ENCODE measurements at places on chromosomes 16 and 17.

DNA sequence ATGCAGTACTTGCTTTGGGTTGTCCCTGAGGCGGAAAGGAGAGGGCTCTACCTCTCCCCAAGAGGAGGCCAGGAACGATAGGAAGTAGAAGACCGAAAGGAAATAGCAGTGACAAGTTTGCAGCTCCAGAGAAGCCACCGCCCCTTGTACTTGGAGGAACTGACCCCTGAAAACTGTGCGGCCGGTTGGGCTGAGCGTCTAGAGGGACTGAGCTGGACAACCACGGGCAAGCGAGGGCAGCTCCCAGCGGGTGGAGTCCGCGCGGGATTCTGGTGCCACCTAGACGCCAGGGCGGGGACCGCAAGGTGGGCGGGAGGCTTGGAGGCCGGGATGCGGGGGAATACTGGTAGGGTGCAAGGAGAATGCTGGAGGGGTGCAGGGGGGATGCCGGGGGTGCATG lies 1.3 kb upstream of the SLC6A4 start:
- peak; percentile 23 for DNase-seq

DNA sequence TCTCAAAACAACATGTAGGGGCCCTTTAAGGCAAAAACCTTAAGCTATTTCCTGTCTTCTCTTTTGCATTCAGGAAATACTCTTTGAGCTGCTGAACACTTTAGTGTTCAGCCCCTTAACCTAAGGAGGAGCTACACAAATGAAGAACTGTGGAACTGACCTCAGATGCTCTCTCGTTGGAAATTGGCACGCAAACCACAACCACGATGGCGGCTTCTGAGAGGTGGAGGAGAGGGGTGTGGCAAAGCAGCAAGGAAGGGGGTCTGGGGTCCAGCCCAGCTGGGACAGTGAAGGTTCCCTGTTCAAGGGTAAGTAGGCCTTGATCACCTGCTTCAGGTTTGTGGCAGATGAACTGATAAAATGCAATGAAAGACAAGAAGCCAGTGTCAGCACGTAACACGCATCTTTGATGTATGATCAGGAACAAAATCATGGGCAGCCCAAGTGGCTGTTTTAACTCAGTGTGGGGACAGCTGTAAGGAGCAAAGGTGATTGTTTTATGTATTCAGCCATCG lies 291.6 kb upstream of the TNRC6C start:
- DNase-seq, result no peak

- DNase-seq, result no peak
Measured at GRCh38 chr16:15477802-15478201, 43.4 kb downstream of the BMERB1 start.

- DNase-seq, result no peak
Measured at GRCh38 chr16:15855704-15856003, 1.2 kb downstream of the MYH11 start.

DNA sequence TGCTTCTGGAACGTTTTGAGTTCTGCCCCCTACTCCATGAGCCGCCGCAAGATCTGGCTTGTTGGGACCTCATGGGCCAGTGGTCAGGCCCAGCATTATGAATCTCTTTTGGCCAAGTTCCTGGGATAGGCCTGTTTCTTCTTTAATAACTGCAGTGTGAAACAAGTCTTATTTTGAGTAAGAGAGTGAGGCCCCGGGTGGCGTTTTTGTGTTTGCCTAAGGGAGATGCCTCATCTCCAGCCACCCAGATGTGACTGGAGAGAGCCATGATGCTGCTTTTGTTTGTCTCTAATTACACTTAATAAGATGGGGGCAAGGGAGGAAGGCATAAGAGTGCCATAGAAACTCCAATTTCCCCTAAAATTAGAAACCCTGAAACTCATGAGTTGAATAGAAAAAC lies 39.8 kb downstream of the KSR1 start:
- DNase-seq, result no peak

- no peak for DNase-seq
Measured at GRCh38 chr17:18115517-18115916, 7.0 kb downstream of the MYO15A start.

GRCh38 chr16:28167221-28167620 lies 44.5 kb downstream of the XPO6 start:
- DNase-seq, result no peak

DNA sequence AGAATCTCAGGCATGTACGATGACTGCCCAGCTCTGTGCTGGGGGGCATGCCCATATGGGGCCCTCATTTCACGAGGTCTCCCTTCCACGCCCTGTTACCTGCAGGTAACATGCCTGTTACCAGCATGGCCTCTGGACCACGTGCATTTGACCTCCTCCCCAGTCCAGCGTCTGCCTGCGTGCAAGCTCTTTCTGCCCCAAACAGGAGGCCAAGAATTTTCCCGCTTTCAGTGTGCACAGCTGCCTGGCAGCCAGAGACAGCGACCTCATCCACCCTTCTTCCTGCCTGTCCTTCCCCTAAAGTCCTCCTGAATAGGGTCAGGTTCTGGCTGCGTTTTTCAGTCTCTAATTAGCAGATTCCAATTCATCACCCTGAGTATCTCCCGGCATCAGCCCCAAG lies 306.5 kb upstream of the ZFHX3 start:
- no peak for DNase-seq

DNA sequence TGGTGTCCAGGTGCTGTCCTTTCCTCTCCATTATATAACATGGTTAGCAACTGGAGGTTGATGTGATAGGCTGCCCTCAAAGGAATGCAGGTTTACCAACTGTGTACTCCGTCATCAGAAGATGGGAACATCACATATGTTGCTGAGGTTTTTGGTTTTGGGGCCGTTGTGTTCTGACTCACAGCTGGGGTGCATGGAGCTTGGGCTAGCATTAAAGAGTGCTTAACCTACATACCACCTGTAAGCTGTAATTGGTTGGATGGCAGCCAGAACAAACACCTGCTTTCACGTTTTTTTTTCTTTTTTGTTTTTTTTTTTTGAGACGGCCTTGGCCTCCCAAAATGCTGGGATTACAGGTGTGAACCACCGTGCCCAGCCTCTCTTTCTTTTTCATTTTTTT lies 20.9 kb downstream of the TMEM11 start:
- no peak for DNase-seq

- peak; percentile 49 for DNase-seq
Measured at GRCh38 chr17:61404913-61405685, 5.5 kb downstream of the TBX2 start.

- peak; percentile 19 for DNase-seq
Measured at GRCh38 chr16:1346422-1347285, 5.0 kb downstream of the TSR3 start.

DNA sequence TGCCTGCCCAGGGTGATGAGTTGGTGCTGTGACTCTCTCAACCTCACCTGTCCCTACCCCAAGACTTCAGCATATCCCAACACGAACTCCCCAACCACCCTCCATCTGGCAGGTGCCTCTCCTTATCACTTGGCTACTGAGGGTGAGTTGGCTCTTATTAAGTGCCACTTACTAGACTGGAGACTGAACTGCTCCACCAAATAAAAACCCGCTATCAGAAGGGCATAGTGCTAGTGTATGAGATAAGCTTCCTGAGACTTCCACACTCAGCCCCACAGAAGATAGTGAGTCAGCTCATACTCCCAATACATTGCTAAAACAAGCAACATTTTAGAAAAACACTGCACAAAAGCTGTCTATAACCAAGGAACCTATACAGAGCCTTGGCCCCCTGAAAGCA lies 16.0 kb upstream of the CCL18 start:
- no peak for DNase-seq

DNA sequence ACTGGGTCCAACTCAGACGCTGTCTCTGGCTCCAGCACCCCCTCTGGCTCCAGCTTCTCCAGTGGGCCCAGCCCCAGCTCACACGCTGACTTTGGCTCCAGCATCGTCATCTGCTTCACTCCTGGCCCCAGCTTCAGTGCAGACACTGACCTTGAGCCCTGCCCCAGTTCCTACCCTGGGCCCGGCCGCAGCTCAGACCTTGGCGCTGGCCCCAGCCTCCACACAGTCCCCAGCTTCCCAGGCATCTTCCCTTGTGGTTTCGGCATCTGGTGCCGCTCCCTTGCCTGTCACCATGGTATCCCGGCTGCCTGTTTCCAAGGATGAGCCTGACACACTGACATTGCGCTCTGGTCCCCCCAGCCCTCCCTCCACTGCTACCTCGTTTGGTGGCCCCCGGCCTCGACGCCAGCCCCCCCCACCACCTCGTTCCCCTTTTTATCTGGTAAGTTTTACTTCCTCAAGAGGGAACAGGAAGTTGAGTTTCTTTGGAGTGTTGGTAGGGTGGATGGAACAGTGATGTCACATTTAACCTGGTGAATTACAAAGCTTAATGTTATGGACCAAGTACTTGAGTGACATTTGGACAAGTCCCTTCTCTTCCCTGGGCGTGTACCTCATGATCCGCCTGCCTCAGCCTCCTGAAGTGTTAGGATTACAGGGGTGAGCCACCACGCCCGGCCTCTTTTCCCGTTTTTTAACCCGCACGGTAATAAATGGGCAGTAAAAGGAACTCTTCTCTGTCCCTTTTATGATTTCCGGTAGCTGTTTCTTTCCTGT lies 23.4 kb upstream of the PHKG2 start:
- DNase-seq, result no peak

DNA sequence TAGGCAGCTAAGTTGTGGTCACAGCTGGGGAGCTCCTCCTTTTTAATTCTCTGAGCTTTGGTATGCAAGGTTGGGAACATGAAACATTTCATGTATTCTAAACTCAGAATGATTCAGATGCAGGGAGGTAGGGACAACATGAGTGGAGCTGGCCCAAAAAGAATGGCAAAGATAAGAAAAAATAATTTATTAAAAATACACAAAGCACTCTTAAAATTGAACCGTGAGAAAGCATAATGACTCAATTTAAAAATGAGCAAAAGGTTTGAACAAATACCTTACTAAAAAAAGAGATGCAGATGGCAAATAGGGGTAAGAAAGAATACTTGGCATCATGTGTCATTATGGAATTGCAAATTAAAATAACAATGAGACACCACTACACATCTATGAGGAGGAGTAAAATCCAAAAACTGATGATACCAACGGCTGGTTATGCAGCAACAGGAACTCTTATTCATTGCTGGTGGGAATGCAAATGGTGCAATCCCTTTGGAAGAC lies 175.6 kb upstream of the IRX3 start:
- peak; percentile 48 for DNase-seq

- peak; percentile 27 for DNase-seq
Measured at GRCh38 chr16:77599793-77600415, 122.4 kb upstream of the NUDT7 start.

DNA sequence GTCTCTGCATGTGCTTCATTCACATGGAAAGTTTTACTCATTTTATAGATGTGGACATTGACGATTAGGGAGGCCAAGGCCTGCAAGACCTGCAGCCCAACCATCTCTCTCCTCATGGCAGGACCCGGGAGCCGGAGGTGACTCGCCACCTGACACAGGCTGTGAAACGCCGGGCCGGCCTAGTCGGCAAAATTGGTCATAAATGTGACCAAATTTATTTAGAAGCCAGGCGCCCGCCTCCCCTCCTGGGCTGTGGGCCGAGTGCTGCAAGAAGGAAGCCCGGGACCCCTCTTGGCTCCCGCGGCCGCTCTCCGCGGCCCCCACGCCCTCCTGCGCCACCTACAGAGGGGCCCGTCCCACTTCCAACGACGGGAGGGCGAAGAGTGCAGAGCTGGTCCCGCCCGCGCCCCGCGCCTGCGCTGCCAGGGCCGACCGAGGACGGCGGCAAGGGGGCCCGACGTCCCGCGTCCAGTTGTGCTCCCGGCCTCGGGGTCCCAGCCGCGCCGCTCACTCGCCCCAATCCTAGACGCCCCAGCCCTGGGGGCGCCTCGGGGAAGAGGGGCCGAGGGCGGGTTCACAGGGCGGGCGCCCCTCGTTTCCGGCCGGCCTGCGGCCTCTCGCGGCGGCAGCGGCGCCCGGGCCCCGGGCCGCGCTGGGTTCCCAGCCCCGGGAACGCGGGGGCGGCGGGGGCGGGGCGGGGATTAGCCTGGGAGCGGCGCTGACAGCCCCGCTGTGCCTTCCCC lies 47.5 kb downstream of the WNT3 start:
- DNase-seq, result peak; percentile 79

DNA sequence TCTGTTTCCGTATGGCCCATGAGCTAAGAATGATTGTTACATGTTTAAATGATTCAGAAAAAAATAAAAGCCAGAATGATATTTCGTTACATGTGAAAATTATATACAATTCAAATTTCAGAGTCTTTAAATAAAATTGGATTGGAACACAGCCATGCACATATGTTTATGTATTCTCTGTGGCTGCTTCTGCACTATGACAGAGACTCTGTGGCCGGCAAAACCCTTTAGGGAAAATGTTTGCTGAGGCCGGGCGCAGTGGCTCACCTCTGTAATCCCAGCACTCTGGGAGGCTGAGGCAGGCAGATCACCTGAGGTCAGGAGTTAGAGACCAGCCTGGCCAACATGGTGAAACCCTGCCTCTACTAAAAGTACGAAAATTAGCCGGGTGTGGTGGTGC lies 15.9 kb upstream of the CDC42EP4 start:
- no peak for DNase-seq

DNA sequence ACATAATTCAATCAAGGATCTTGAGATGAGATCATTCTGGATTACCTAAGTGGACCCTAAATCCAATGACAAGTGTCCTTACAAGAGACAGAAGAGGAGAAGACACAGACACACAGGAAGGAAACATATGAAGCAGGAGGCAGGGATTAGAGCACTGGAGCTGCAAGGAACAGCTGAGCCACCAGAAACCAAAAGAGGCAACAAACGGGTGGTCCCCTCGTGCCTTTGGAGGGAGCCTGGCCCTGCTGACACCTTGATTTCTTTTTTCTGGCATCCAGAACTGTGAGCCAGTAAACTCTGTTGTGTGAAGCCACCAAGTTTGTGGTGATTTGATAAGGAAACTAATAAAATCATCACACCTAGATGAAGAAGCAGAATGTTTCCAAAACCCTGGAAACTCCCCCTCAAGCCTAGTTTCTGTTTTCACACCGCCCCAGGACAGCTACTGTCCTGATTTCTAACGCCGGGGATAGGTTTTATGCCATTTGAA lies 115.2 kb downstream of the PITPNC1 start:
- no peak for DNase-seq

- peak; percentile 14 for DNase-seq
Measured at GRCh38 chr17:41492771-41493170, 3.1 kb upstream of the KRT36 start.

- DNase-seq, result no peak
Measured at GRCh38 chr16:85584267-85584666, 28.9 kb upstream of the GSE1 start.

Data from adipocyte (in vitro differentiated cells).